Effector memory CD4-positive, alpha-beta T cell (primary cell): ENCODE measurements at places on chromosomes 3 and 15.
A peak's percentile ranks its signal among the peaks of the same experiment; 100 is the strongest.

DNA sequence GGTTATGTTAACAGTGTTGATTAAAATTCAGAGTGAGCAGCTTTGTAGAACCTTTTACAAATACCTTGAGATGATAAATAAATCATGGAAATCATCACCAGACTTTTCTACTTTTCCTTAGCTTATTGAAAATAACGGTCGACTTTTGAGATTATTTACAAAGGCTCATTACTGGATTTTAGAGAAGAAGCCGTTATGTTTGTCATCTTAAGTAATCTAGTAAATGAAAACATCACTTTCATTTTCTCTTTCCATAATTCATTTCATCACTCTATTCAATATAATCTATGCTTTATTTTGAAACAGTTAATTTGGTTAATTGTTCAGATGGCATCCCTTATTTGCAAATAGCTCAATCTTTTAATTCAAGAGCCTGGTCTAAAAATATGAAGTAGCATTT is 3.6 kb downstream of the PLCL2 start:
- DNase-seq = no peak

DNA sequence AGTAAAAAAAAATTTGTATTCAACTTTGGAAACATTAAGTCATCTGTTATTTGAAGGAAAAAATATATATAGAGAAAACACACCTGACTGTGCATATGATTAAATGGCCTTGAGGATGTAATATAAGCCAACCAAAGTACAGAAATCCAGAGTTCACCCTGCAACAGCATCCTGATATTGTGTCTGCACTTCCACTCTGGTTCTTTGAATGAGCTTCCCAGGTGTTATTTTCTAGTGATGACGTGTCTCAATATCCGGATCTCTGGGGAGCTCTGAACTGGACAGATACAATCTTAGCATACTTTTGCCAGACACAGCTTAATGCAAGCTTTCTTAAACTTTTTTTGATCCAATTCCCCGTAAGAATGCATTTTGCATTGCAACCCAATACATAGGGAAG is 19.5 kb upstream of the PIK3CB start:
- no peak for DNase-seq

DNA sequence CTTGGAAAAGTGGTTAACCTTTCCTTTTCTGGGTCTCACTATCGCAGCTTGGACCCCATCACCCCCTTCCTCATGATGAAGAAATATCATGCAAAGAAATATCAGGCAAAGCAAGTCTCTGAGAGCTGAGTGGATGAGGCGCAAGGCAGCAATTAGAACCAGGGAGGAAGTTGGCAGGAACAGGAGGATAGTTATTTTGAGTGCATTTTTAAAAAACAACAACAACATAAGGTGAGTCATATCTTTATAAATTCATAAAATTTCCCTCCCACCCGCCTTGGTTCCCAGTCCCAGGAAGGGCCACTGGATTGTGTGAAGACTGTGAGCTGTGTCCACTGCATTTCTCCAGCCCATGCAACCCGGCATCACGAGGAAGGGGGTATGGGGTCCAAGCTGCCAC is 316.9 kb upstream of the TLE3 start:
- no peak for DNase-seq

GRCh38 chr3:69712933-69713332 is 26.3 kb upstream of the MITF start:
- DNase-seq = no peak

- no peak for DNase-seq
Measured at GRCh38 chr15:64842986-64843561, 1.4 kb downstream of the PLEKHO2 start.

DNA sequence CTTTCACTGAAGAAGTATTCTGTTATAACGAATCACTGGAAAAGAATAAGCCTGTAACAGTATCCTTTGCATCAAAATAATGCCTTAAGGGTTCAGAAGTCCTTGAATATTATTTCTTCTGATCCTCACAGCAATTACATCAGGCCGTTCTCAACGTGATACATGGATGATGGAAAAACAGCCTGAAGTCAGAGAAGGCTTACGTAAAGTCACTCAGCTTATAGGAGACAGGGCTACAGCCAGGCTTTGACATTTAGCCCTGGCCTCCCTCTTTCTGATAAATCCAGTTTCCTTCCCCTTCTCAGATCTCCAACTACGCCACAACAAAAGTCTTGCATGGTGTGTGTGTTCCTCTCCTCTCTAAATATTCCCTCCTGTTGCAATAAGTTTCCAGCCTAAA is 131.9 kb downstream of the ANO10 start:
- DNase-seq = no peak

DNA sequence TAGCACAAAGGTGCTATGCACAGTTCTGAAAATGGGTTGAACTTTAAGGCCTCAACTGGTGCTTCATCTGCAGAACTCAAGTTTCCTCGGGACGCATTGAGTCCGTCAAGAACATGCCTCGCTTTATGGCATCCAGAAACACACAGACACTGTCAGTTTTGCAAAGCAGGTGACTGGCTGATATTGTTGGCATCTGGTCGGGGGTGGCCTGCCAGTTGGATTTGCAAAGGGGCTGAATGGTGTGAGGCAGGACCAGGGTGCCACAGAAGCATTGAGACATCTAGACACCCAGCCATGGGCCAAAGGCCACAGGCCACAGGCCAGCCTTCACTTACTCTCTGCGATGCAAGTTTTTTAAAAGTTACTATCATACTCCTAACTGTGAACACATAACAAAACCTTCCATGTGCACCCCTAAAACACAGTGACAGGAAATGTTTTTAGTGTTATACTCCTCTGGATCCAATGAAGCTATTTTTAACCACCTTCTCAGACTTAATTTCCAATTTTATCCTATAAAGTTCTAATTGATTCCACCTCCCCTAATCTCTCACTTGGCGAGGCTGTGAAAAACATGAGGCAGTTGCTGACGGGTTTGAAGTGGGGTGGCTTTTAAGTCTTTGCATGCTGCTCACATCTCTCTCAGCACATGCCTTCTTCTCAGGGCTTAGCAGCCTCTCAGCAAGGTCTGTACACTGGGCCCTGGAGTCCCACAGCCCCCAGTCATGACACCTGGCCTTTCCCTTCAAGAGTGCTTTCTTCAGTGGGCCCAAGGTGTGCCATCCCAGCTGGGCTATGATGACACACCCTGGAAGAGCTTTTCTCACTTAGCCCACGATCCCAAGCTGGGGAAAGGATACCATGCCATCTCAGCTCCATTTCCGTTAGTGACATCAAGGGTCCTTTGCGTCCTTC is 38.5 kb upstream of the DUSP7 start:
- DNase-seq = no peak

- no peak for DNase-seq
Measured at GRCh38 chr3:166630190-166630589, 749.9 kb downstream of the ZBBX start.

- no peak for DNase-seq
Measured at GRCh38 chr15:66287461-66288057, 5.8 kb upstream of the DIS3L start.

GRCh38 chr3:139620438-139620837 is 57.3 kb downstream of the NMNAT3 start:
- DNase-seq = no peak

DNA sequence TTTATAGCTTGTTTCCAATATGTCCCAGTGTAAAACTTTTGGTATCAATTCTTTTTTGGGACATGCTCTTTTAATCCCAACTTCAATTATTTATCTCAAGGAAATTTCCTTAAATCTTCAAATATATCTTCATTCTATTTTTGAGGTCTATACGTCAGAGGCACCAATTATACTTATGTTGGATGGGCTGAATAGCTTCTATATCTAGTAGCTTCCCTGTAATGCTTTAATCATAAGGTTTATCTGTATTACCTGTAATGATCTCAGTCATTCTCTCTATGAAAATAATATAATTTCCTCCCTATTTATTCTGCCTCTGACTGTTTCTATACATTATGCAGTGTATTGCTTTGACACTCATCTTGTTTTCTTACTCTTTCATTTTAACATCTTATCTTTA is 29.9 kb upstream of the MCCC1 start:
- DNase-seq = no peak

DNA sequence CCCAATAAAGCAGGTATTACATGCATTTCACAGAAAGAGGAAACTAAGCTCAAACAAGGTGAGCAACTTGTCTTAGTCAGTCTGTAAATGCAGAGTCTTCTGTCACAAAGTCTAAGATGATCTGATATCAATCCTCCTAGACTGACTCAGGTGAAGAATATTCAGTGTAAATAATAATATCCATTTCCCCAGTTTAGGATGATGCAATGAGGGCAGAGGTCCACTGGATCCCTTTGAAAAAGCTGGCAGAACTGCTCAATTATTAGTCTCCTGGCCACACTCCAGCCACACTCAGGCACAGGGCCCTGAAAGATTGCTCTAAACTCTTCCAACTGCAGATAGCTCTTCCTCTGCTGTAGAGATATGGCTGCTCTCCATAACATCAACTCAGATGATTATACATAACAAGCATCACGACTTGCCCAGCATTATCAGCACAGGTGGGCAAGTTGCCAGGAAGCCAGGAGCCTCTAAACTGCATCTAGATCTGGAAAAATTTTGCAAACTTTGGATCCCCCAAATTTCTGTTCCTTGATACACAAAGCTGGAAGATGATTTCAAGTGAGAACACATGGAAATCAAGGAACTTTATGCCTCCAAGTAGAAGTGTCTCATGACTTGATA is 129.8 kb upstream of the CPNE4 start:
- DNase-seq = no peak

DNA sequence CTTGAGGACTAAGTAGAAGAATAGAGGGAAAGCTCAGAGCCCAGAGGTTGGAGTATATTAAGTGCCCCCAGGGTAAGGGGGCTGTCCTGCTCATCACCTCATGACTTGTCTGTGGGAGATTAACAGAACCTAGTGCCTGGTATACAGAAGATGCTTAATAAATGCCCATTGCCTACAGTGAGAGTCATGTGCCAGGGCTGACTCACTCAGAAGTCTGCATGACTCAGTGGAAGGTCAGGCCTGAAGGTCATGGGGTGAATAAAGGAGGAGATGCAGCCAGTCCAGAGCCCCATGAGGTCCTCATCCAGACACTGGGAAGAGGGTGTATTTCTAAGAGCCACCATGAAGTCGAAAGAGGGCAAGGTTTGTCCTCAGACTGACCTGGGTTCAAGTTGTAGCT is 62.5 kb upstream of the TLE3 start:
- no peak for DNase-seq

GRCh38 chr3:107062787-107063186 is 314.5 kb upstream of the CCDC54 start:
- DNase-seq = no peak

GRCh38 chr15:99502182-99502581 is 63.6 kb upstream of the MEF2A start:
- DNase-seq = no peak

DNA sequence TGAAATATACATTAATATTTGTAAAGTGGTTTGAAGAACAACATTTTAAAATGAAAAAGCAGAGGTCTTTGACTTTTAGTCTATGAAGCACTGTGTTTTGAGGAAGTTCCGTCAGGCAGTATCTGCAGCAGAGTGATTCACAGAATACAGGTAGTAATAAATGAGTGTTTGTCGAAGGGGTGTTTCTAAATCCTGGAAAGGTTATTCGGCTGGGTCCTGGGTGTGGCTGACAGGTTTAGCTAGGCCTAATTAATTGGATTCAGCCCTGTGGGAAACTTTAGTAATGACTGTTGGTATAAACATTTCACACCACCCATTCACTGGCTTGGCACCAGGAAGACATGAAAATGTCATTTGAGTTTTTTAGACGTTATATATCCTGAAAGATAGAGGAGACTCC is 51.3 kb downstream of the TIPARP start:
- no peak for DNase-seq

DNA sequence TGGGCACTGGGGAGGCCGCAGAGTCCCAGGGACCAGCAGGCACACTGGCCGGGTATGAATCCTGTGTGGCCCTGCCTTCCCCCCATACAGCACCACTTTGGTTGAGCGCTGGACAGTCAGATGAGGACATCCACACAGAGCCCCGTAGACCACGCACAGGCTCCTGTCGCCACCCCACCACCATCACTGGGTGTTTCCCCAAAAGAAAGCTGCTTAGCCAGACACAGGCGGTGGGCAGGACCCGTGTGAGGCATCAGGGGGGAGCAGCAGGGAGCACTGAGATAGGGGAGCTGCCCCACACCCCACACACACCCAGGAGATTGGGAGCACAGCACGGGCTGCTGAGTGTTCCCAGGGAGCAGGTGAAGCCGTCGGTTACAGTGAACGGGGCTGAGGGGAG is 42.4 kb upstream of the SLC41A3 start:
- DNase-seq = no peak

- no peak for DNase-seq
Measured at GRCh38 chr3:178706411-178706810, 170.2 kb downstream of the KCNMB2 start.

- DNase-seq = no peak
Measured at GRCh38 chr3:100263583-100263982, 2.8 kb downstream of the TBC1D23 start.

- DNase-seq = no peak
Measured at GRCh38 chr3:5448246-5448645, 260.7 kb downstream of the EDEM1 start.

DNA sequence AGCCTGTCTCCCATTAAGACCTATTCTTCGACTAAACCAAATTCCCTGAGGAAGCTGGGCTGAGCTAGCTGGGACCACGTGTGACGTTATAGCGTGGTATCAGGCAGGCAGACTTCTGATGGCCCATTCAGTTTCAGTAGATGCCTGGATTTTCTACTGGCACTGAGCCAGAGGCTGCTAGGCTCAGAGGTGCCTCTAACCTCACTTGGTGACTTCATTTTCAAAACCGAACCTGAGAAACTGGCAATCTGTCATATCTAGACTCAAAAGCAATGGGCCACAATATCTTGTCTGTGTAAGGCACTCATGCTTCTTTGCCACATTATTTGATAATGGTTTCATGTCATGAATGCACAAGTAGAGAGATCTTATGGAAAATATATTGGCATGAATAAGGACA is 352.1 kb upstream of the AZI2 start:
- no peak for DNase-seq

GRCh38 chr3:69082805-69083204 is 1.9 kb upstream of the ARL6IP5 start:
- peak; percentile 56 for DNase-seq

DNA sequence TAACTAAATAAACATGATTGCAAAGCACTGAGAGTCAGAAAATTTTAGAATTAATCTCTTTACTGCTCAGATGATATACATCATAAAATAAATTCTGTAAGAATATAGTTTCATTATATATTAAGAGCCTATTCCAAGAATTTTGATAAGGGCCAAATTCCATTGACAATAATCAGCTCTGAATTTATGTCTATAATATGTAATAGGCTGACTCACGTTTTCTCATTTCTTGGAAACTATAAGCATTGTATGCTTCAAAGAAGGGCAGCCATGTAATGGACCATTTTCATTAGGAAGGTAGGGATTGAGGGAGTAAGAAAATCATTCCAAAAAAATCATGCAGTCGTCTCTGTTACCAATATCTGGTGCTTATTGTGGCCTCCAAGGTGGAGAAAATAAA is 315.9 kb downstream of the ZIC4 start:
- no peak for DNase-seq

- DNase-seq = no peak
Measured at GRCh38 chr3:177837951-177838655, 640.8 kb upstream of the TBL1XR1 start.

GRCh38 chr3:43328653-43329052 is 42.3 kb downstream of the SNRK start:
- no peak for DNase-seq
